ENCODE measurements at places on chromosomes 13 and 19.

GRCh38 chr13:39020853-39021462 lies 16.9 kb downstream of the PROSER1 start:
- DNase-seq = no peak

DNA sequence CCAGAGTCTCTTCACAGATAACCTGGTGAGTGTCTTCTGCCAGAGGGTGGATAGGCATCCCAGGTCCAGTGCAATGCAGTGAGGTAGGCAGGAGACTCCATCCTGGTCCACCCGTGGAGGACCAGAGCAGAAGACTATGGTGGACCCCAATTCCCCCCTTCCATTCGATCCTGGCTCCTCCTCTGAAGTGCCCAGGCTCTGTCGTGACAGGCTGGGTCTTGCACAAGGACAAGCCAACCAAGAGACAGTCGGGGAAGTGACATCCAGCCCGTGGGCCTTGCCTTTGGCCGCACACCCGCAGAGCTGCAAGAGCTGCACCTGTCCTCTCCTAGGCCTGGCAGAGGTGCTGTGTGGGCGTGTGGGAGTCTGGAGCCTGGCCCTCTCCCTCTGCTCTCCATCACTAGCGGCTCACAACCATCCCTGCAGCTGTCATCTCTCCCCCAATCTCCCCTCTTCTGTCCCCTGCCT lies 3.1 kb downstream of the ZNF784 start:
- no peak for DNase-seq

DNA sequence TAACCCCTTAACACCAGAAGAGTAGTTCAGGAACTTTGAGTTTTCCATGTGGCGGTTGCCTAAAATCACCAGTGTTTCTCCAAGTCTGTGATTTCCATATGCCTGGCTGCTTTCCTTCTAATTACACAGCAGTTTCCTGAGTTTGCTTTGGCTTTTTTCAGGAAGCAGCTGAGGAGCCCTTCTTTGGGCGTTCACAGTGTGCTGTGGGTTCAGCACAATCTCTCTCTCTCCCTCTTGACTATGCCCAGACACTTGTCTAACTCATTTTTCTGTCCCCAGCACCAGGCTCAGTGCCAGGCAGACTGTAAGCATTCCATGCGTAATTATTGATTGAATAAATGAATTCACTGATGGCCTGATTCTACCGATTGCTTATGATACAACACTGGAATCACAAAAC lies 19.7 kb downstream of the SCEL start:
- no peak for DNase-seq

DNA sequence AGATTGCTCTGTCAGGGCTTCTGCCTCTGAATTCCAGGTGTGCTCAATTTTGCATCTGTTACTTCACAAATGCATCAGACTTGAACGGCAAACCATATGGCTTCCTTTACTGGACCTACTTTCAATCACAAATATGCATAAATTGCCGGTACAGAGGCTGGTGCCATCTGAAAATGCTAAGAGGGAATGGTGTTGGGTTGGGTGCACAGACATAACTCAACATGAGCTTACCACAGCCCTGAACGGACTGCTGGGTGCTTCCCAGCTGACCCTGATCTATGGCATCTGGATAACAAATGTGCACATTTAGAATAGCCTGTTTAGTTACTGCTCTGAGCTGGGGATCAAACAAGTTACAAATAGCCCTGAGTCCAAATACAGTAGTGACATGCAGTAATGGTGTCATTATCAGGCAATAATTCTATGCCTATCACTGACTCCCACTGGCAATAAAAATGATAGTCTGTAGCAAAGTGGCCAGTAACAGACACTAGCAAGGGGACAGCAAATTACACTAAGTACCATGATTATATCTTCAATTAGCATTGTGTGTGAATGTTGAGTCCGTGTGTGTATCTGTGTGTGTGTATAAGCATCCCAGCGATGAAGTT lies 927.3 kb downstream of the DIAPH3 start:
- DNase-seq = no peak

- no peak for DNase-seq
Measured at GRCh38 chr19:30158067-30158892, 213.9 kb upstream of the ZNF536 start.

GRCh38 chr13:103941506-103942140 lies 875.4 kb upstream of the SLC10A2 start:
- no peak for DNase-seq

GRCh38 chr19:45474606-45475521 lies 7.1 kb downstream of the FOSB start:
- peak; percentile 49 for DNase-seq

DNA sequence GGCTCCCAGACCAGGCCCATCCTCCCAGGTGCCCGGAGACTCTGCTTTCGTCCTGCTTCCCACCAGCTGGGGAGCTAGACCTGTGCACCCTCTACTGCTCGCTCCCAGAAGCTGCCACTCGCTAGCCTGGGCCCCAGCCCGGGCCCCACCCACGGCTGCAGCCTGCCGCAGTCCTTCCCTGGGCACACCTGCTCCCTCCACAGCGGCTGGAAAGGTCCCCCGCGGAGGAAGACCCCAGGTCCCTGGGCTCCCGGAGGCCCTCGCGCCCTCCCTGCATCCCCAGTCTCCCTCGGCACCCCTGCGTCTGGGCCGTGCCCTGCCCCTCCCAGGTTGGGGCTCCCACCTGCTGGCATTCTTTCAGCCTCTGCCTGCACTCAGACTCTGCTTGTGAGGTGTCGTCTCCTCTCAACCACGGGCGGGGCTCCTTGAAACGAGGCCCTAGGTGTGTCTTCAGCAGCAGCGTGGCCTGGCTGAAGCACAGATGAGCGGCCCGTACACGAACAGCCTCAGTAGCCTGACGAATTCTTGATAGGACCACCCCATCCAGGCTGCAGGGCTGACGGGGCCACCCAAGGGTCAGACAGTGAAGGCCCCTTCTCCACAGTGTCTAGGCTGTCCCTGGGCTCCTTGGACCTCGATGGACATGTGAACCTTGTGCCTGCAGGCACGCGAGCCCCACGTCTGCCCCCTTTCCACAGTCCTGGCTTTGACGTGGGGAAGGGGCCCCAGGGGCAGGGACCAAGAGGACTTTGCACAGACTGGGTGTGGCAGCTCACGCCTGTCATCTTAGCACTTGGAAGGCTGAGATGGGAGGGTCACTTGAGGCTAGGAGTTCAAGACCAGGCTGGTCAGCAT lies 27.9 kb downstream of the DOT1L start:
- no peak for DNase-seq

GRCh38 chr13:114101358-114102130 lies 30.9 kb downstream of the RASA3 start:
- DNase-seq = no peak

DNA sequence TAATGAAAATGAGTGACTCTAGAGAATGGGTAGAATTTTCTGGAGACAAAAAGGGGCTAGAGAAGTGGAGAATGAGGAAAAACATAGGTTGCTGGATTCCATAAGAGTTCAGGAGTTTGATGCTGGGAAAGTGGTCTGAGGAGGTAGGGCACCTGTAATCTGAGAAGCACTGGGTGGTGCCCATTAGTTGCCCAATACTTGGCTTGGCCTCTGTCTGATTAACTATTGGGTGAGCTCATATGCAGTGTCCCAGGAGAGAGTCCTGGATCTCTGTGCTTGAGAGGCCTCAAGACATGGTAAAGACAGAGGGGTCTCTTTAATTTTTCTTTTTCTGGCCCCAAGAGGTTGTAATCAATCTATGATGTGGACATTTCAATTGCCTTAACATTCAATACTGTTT lies 390.1 kb downstream of the TDRD3 start:
- DNase-seq = no peak

GRCh38 chr13:48561466-48562235 lies 28.8 kb upstream of the RCBTB2 start:
- DNase-seq = no peak

- DNase-seq = no peak
Measured at GRCh38 chr19:2722541-2723344, 1.6 kb upstream of the DIRAS1 start.

GRCh38 chr13:97120346-97120745 lies 101.8 kb upstream of the MBNL2 start:
- no peak for DNase-seq

- DNase-seq = no peak
Measured at GRCh38 chr19:38974624-38975213, 823 bp downstream of the FBXO17 start.

DNA sequence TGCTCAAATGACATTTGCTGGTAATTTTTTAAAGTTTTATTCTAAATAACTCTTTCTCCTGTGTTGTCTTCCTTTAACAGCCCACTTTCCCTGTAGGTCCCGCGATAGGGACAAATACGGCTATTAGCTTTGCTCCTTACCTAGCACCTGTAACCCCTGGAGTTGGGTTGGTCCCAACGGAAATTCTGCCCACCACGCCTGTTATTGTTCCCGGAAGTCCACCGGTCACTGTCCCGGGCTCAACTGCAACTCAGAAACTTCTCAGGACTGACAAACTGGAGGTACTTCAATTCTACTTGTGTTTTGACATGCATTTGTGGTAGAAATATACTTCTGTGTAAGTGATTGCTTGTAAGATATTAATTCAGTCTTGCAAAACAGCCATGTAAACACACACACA lies 91.0 kb upstream of the RAP2A start:
- DNase-seq = no peak

GRCh38 chr19:33171916-33172359 lies 22.2 kb upstream of the LRP3 start:
- no peak for DNase-seq

DNA sequence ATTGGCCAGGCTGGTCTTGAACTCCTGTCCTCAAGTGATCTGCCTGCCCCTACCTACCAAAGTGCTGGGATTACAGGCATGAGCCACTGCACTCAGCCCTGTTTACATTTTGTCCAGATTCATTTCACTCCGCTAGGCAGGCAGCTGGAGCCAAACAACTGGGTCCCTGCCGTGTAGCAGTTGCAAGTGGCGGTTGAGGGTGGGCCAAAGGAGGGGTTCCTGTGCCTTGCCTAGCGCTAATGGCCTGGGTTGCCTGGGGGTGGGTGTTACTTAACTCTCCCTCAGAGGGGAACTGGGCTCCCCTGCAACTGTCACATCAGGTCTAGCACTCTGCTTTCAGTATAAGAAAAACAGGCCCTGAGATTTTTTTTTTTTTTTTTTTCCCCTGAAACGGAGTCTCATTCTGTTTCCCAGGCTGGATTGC lies 7.4 kb downstream of the ACP5 start:
- no peak for DNase-seq

- no peak for DNase-seq
Measured at GRCh38 chr19:45363861-45364459, 6.4 kb downstream of the ERCC2 start.

GRCh38 chr19:31383553-31383952 lies 34.3 kb upstream of the TSHZ3 start:
- no peak for DNase-seq

DNA sequence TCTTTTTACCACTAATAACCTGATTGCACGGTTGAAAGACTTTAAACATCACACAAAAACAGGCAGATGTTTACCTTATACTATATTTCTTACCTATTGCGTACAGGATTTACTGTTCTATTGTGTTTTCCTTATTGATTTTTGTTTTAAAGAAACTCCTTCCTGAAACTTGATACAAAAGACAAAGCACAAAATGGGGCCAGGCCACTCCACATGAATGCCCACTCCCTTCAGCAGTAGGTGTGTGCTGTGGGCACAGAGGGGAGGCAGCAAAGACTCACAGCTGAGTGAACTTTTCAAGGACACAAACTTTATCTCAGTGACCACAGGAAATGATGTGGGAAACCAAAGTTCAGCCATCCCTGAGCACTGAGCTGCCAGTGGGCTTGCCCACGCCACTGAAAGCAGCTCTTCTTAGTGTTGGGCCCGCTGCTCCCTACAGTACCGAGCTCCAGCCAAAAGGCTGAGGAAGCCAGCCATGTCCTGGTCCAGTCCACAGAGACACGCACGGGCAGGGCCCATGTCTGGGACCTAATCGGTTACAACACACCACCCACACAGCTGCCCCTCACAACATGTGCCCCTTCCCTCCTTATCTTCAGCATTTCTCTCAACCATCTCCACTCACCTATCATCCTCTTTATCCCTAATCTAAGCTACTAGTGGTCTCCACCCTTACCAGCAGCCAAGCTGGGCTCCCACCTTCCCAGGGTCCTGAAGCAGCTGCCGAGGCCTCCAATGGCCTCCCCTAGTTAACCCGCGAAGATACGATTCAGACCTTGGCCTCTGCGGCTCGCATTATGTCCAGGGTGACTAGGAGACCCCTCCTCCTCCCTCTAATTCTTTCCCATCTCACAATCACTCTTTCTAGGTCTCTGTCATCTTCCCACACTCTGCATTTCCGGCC lies 39.5 kb downstream of the ATP7B start:
- DNase-seq = no peak

GRCh38 chr13:50744116-50744660 lies 99.3 kb downstream of the DLEU7 start:
- DNase-seq = no peak

DNA sequence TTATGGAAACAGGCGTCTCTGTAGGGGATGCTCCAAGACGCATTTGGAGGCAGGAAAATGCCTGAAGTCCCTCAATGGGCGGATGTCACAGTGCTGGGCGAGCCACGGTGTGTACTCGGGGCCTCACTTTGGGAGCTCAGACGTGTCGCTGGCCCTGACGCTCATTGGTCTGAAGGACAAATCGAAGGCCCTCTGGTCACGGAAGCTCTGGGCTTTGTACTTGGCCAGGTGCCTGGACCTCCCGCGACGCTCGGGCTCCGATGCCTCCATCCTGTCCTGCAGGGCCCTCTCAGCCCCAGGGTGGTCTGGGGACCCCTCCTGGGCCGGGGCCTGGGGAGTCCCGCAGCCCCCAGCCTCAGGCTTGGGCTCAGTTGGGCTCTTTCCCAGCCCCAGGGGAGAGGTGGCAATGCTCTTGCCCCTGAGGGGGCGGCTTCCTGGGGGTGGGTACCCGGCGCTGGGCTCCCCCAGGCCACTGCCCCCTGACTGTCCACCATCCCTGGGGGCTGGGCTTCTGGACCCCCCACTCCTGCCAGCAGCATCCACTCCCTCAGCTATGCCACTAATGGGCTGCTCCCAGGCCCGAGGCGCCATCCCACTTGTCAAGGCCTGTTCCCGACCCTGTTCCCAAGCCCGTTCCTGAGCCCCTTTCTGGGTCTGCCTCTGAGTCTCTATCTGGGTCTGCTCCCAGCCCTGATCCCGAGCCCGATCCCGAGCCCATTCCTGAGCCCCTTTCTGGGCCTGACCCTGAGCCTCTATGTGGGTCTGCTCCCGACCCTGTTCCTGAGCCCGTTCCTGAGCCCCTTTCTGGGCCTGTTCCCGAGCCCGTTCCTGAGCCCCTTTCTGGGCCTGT lies 39.5 kb upstream of the GRTP1 start:
- DNase-seq = no peak

- DNase-seq = no peak
Measured at GRCh38 chr13:51175639-51176038, 46.6 kb upstream of the FAM124A start.

DNA sequence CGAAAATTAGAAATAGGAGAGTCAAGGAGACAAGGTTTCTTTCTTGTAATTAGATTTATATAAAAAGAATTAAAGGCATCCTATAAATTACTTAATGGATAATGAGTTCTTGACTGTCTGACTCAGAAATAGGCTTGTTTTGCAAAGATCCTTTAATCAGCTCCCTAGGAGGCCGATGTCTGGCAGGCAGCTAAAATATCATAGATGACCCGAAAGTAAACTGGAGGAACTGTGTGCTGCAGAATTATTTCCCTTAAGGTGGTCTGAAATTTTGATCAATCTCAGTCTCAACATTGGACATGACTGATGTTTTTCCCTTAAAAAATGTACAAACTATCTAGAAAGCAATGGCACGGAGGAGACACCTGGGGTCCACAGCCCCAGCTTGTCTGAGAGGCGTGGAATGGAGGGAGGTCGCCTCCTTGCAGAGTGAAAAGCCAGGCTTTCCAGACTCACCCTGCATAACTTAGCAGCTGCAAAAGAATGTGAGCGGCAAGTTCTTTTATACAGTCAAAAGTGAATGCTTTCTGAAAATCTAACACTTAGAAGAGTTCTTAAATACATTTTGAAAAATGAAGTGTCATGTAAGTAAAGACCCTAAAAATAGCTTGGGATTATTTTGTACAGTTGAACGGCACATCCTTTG lies 44.8 kb downstream of the MBNL2 start:
- no peak for DNase-seq

Data from effector memory CD8-positive, alpha-beta T cell (primary cell).